ENCODE measurements at places on chromosomes 7 and 10.

GRCh38 chr10:89609833-89610346 lies 35.2 kb downstream of the PANK1 start:
- no peak for DNase-seq

DNA sequence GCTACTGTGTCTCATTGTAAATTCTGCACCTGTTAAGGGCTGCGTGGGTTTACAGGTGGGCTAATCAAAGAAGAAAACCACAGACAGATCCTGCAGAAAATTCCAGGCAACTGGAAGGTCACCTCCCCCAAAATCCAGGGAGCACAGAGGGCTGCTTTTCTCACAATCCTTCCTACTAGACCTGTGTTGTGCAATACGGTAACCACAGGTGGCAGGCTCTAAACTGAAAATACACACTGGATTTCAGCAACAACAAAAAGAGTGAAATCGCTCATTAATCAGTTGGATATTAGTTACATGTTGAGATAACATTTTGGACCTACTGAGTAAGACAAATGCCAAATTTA lies 83.2 kb downstream of the SLC16A9 start:
- no peak for DNase-seq

GRCh38 chr7:70734411-70734810 lies 397.5 kb upstream of the GALNT17 start:
- no peak for DNase-seq

GRCh38 chr10:113752553-113752952 lies 1.1 kb downstream of the PLEKHS1 start:
- DNase-seq: no peak

DNA sequence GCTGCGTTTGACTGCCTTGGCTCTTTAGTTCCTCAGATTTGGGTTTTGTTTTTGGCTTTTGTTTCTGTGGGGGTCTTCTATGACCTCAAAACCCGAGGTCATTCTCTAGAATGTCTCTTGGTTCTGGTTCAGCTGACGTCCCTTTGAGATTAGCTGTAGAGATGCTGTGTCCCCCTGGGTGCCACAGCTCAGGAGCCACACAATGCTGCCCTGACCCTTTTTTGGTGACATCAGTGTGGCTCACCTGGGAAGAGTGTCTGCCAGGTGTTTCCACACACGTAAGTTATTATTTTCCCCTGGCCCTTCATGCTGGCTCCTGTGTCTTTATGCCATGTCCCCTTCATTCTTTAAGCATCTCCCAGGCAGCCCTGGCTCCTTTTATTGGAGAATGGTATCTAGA lies 89.8 kb upstream of the DDC start:
- DNase-seq: no peak

DNA sequence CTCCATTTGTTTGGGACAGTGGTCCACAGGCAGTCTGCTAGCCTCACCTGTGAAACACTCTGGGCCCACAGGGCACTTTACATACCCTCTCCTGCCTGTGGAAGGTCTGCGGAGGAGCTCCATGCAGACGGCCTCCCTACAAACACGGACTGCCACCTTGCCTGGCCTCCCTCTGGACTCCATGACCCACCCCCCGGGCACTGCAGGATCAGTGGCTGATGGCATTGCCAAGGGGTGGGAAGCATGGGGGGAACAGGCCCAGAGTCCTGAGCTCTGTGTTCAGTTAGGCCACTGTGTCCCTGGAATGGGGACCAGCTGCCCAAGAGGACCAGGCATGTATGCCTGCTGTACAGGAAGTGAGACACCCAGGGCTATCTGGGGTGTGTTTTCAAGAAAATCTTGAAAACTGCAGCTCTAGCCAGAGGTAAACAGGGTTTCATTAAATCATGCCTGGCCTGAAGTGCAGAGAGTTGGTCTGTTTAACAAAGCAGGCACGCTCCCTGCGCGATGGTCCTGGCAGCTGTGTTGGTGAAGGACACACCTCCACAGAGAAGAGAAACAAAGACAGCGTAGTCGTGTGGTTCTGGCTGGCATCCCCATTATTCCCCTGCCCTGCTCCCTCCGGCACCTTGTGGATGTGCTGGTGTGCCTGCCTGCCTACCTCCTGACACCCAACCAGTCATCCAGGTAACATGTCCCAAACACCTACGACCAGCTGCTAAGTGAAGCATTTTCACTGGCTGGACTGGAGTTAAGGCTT lies 470.8 kb upstream of the ZMIZ1 start:
- DNase-seq: no peak

- DNase-seq: no peak
These were observed 109.4 kb upstream of the PDE1C start for GRCh38 chr7:32179567-32179966.

- DNase-seq: no peak
These were observed 116.2 kb downstream of the SH3PXD2A start for GRCh38 chr10:103739039-103739764.

DNA sequence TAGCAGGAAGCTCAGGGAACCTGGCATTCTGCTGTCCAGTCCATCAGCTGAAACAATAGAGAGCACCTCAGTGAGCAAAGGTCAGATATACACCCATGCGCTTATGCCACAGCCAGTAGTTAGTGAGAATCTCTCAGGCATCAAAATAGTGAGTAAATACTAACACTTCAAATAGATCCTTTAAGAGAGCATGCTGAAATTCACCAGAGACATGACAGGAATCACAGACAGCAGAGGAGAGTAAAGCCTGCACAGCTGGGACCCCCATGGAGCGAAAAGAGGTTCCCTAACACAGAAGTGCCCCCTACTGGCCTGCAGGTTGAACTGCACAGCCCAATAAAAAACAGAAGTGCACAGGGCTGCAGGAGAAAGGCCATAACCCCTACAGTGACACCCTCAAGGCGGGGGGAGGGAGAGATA lies 57.6 kb upstream of the ANTXRL start:
- DNase-seq: no peak

GRCh38 chr7:1029637-1030443 lies 14.5 kb upstream of the GPR146 start:
- DNase-seq: no peak

GRCh38 chr7:117859246-117859812 lies 13.9 kb downstream of the CTTNBP2 start:
- no peak for DNase-seq

DNA sequence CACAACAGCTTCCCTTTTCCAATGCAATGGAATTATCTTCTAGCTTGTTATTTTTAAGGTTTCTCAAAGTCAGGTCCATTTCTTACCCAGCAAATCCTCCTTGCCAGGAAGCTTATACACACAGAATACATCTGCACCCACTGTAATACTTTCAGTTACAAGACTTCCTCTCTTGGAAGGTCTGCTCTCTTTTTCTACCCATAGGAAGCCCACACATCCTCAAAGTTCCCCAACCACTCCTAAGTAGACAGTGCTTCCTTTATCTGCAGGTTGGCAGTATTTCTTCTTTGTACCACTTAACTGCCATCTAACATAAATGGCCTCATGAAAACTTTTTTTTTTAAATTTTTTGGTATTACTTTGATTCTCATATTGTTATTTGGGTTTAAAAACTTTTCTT lies 155.6 kb downstream of the TAX1BP1 start:
- DNase-seq: no peak

- DNase-seq: no peak
These were observed 362.8 kb downstream of the SFMBT2 start for GRCh38 chr10:7048061-7048460.

GRCh38 chr7:129494041-129494440 lies 8.3 kb upstream of the SMKR1 start:
- no peak for DNase-seq

DNA sequence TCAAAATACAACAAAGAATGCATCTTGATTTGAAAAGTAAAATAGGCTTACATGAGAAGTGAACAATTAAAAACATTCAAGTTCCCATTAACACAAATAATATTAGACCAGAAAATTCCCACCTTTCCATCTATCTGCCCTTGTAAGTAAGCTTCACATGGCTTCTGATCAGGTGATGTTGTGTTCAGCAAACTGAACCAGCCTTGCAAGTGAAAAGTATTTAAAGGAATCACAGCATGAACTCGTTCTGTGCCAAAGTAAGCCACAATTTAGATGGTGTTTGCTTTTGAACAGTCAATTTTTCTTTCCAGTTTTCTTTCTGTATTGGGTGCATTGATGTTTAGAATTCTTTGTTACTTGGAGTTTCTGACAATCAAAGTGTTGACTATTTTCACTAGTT lies 347.9 kb downstream of the TNS3 start:
- no peak for DNase-seq

- DNase-seq: no peak
These were observed 52.6 kb downstream of the TRRAP start for GRCh38 chr7:98930921-98931320.

DNA sequence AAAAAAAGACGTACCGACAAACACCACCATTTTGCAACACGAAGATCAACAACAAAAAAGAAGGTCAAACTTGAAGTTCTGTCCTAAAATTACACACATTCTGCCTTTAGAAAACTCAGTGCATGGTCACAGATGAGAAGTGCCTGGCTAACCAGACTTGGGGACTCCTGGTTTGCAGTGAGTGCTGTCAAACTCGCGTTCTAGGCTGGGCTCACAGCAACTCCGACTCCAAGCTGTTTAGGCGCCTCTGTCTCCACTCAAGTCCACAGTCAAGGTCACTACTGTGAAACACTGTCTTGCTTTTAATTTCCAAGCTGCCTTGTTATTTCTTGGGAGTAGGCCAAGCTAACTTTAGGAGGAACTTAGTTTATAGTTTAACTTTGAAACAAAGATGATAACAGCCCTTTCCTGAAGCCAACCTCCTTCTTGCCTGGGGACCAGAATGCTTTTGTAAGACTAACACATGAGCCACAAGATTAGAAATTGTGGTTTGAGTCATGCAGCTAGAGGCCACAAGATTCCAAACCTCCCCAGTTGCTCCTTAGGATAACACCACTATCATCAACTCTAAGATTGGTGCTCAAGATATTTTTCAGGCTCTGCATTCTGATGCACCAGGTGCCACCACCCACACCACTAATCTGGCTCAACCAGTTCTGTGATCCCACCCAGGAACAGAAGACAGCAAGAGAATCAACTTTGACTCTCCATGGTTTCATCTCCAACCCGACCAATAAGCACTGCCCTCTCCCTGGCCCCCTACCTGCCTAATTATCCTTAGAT lies 1.1 kb upstream of the DNAAF5 start:
- DNase-seq: no peak

DNA sequence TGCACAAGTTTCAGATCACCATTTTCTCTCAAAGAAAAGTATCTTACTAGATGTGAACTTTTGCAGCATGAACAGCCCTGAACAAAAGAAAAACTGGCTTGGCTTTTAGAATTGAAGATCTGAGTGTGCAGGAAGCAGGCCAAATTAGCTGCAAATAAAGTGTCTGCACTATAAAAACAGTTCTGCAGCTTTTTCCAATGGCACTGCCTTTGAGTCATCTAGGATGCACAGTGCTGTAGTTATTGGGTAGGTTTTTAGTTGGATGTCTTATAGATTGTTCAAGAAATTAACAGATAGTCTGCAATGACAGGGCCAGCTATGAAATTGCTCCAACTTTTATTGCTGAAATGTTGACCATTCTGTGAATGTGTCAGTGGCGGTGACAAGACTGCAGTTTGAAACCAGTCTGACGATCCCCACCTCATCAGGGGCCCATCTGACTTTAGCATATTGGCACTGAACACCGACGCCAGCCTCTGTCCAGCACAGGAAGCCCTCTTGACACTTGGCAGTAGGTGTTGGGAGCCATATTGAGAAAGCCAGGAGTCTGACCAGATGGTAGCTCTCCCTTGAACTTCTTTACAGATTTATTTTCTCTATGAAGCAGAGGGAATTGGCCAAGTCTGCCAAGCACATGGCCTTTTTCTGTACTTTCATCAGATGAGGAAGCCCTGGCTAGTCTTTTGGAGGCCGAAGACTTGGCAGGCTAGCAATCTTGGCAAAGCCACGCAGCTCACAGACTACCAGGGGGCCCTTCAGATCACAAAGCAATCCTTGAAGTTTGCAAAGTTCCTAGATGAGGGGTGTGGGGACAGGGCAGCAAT lies 490.6 kb downstream of the NEBL start:
- DNase-seq: no peak

DNA sequence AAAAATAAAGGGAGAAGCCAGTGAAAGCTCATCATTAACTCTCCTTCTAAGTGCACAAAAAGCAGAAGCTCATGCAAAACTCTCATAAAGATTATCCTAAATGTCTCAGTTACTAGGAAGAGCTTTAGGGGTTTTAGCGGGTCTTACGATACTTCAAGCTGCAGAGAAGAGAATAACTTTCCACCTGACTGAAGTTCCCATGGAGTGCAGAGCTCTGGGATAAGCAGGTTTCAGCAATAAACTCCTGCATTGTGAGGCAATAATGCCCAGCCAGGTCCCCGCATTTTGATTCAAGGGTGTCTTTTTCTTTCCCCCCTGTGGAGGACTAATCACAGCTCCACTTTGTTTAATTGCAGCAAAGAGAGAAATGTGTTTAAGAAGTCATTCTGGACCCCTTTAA lies 241.9 kb upstream of the SP8 start:
- no peak for DNase-seq

- no peak for DNase-seq
These were observed 1126.3 kb downstream of the SORCS1 start for GRCh38 chr10:106038246-106038645.

DNA sequence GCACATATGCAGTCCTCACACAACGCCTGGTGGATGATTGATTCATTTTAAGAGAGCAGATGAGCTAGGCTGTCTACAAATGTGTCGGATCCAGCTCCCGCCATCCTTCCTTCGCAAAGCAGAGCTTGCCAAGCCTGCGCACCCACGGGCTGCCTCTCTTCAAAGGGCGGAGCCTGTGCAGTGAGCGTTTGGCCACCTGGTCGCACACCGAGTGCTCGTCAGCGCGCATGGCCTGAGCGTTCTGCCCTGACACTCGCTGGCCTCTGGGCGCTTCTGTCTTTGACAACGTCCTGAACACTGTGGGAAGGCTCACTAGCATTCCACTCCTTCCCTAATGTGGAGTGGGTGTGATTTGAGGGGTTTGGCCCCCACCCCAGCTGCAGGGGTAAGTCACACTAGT lies 47.1 kb upstream of the TMEM72 start:
- DNase-seq: no peak

GRCh38 chr7:148204639-148205304 lies 385.8 kb upstream of the C7orf33 start:
- no peak for DNase-seq
